ENCODE measurements at places on chromosomes 2 and 18. TPM values are rescaled to one million over a fixed set of nuclear protein-coding genes. Genes with fewer than 3 reads are reported as not detected.

Gene KCNJ3
- total RNA-seq: not detected

Gene C2orf80
- total RNA-seq: not detected

DNA sequence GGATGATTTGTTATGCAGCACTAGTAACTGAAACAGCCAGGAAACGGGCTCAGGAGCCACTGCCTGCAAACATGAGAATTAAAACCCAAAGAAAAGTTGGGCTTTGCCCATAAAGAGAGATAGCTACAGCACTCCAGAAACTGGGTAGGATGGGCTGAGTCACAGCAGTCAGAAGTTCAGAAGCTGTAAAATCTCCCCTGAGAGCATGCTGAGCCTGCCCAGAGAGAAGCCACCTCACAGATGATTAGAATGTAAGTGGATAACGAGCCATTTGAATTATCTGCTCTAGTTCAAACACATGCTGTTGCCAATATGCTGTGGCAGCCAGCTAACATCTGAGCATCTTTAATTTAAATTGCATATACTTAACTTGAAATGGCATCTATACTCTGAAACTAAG lies 388.1 kb upstream of the ACVR2A start:
- peaks cover 4% of the 10 kb centered on the region for H3K4me1 ChIP-seq
- DNase-seq: no peak
- H3K27me3 ChIP-seq: no peaks in the 10 kb centered on the region
- H3K36me3 ChIP-seq: no peaks in the 10 kb centered on the region
- H3K4me3 ChIP-seq: no peak overlapping the region
- no peak overlapping the region for H3K27ac ChIP-seq

- no peak for DNase-seq
- no peak overlapping the region for H3K27ac ChIP-seq
- peaks cover 11% of the 10 kb centered on the region for H3K4me1 ChIP-seq
- H3K4me3 ChIP-seq: no peak overlapping the region
Observed at GRCh38 chr2:42566837-42567321, 1.6 kb upstream of the MTA3 start.

DNA sequence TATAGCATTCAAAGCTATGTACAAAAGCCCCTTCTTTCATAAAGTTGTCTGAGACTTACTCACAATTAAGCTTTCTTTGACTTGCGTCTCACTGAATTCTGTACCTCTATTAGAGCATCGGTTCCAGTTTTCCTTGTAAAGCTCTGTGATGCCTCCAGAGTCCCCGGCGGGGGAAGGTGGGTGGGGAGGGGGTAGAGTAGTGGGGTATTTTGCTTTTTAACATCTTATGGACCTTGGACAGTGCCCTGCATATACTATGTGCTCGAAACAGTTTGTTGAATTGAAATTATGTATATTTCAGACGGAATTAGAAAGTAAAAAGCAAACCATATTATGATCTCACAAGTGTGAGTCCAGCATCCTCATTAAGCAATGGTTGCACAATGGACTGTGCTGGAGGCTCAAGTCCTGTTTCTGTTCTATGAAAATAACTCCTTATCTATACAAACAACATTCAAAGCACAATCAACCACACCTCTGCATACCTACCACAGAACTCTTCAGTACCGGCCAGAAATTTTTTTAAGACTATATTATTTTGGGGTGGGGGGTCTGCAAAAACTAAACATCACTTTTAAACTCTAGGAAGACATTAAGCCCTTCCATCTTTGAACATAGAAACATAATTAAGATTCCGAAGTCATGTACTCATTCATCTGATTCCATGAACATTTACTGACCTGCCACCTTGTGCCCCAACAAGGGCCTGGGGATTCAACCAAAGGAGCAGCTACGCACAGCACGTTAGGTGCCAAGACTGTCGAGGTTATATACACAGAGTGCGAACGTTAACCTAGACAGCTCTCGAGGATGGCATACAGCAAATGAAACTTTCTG lies 908 bp downstream of the STAT1 start:
- H3K27me3 ChIP-seq: peaks cover 3% of the 10 kb centered on the region
- H3K36me3 ChIP-seq: 0 out of 3 replicates have a peak, but pooled peaks cover under 1% of the 10 kb centered on the region
- H3K27ac ChIP-seq: no peak overlapping the region
- H3K4me3 ChIP-seq: no peak overlapping the region

- H3K36me3 ChIP-seq: no peaks in the 10 kb centered on the region
- H3K27ac ChIP-seq: no peak overlapping the region
Observed at GRCh38 chr2:207474863-207475485, 54.8 kb upstream of the CREB1 start.

Measured in H9 (cell line).